ENCODE measurements at places on chromosomes 13 and 19.
A peak's percentile ranks its signal among the peaks of the same experiment; 100 is the strongest.

GRCh38 chr19:2391118-2391725 lies 31.2 kb downstream of the TMPRSS9 start:
- peak; percentile 29 for DNase-seq

GRCh38 chr13:35996360-35996759 lies 134.8 kb downstream of the DCLK1 start:
- no peak for DNase-seq

DNA sequence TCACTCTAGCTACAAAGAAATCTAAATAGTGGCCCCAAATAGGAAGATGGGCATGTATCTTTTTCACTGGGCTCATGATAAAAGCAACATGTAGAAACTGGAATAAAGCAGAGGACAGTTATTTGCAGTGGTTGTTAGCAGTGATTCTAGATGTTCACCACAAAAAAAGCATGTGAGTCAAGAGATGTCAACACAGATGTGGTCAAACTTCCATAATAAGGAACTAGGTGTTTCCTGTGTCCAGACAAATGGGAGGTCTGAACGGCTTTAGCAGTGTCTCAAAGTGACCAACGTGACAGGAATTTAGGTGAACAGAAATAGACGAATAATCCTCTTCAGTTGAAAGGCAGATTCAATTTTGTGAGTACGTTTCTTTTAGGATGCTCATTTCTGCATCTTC lies 162.7 kb downstream of the TBC1D4 start:
- no peak for DNase-seq

DNA sequence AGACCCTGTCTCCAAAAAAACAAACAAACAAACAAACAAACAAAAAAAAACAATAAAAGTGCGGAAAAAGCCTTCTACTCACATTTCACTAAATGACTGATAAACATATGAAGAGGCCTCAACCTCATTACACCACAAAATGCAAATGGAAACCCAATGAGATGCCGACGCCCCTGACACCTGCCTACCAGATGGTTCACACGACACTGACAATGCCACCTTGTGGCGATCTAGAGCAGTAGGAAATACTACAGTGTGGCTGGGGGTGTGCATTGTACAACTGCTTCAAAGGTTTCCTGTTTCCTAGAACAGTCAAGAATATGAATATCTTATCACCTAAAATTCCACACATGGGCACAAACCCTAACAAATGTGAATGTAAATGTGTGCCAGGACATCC lies 14.0 kb downstream of the SCGB2B2 start:
- DNase-seq: peak; percentile 27
